Osteoblast (primary cell): ENCODE measurements at places on chromosomes 2 and 18.
A peak's percentile ranks its signal among the peaks of the same experiment; 100 is the strongest.

DNA sequence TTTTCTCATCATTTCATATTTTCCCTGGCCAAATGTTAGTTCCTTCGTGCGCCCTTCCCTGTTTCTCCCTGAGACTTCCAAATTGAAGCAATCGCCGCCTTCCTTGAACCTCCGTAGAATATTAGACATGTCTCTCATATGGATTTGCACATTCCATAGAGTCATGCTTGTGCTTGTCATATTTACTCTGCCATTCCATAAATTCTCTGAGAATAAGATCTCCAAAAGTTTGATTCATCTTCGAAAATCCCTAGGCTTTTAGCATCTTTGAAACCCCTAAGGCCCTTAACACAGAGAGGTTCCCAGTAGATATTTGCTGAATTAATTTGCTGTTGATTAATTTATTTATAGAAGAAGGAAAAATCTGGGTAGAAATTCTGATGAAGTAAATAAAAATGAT is 202.2 kb upstream of the PIK3C3 start:
- no peaks in the 10 kb centered on the region for H3K27me3 ChIP-seq
- no peaks in the 10 kb centered on the region for H3K4me1 ChIP-seq
- H3K27ac ChIP-seq, result no peak overlapping the region

DNA sequence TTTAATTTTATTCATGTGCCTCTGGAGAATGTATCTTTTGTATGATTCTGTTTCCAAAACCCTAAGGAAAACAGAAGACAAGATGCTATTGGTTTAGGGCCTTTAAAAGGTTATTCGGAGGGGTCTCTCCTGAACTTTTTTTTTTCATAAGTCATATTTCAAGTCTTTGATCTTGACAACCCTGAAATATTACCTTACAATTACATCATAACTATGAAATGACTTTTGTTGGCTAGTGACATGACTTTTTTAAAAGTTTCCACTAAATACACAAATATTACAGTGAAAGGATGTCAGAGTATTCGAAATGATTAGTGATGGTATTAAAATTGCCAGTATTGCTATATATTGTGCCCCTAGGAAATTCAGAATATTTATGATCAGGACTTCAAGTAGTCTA is 31.8 kb upstream of the FZD7 start:
- no peak overlapping the region for H3K4me3 ChIP-seq
- no peak overlapping the region for H3K27ac ChIP-seq
- no peak for DNase-seq

- no peak overlapping the region for H3K27ac ChIP-seq
- H3K4me3 ChIP-seq, result no peak overlapping the region
- H3K36me3 ChIP-seq, result no peaks in the 10 kb centered on the region
- DNase-seq, result peak; percentile 57
- no peaks in the 10 kb centered on the region for H3K4me1 ChIP-seq
These were observed 21.4 kb downstream of the ZNF24 start for GRCh38 chr18:35322486-35323458.

GRCh38 chr2:233088972-233089345 is 28.8 kb downstream of the INPP5D start:
- no peak for DNase-seq
- no peaks in the 10 kb centered on the region for H3K36me3 ChIP-seq
- H3K27me3 ChIP-seq, result no peaks in the 10 kb centered on the region
- H3K4me1 ChIP-seq, result peaks cover 4% of the 10 kb centered on the region
- H3K27ac ChIP-seq, result no peak overlapping the region
- H3K4me3 ChIP-seq, result no peak overlapping the region

DNA sequence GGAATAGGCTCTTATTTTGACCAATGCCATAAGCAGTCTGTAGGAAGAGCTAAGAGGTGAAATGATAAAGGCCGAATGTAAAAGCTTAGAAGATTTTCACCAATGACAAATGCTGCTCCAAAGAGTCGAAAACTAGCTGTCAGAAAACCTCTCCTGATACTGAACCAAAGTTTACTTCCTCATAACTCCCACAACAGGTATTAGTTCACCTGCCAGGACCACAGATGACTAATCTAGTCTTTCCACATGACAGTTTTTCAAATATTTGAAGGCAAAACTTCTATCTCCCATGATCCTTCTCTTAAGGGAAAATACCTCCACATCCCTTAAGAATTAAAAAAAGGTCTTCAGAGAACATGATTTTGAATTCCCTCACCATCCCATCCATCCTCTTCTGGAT is 473.2 kb upstream of the SPHKAP start:
- no peak overlapping the region for H3K4me3 ChIP-seq
- no peaks in the 10 kb centered on the region for H3K36me3 ChIP-seq
- H3K27ac ChIP-seq, result no peak overlapping the region
- DNase-seq, result no peak
- peaks cover 2% of the 10 kb centered on the region for H3K4me1 ChIP-seq

- no peaks in the 10 kb centered on the region for H3K4me1 ChIP-seq
- no peak overlapping the region for H3K4me3 ChIP-seq
- H3K27ac ChIP-seq, result no peak overlapping the region
- H3K27me3 ChIP-seq, result no peaks in the 10 kb centered on the region
- DNase-seq, result no peak
- no peaks in the 10 kb centered on the region for H3K36me3 ChIP-seq
These were observed 1098.0 kb upstream of the DDX18 start for GRCh38 chr2:116716444-116716843.

DNA sequence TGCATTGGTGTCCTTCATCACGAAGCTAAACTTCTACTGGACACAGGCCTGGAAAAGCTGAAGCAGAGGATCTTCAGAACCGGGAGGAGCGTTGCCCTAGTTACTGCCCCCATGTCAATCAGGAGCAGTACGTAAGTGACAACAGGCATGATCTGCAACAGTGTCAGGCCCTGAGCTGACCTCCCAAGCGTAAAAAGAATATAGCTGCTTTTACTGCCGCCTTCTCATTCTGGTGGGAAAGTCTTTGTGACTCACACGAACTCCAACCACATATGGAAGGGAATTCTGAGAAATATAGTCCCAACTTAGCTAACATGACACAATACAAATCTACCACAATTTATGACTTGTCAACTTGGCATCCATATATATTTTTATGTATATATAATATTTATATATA is 1007.7 kb upstream of the CDH2 start:
- H3K27me3 ChIP-seq, result no peaks in the 10 kb centered on the region
- peak overlapping the region; percentile 70 for H3K27ac ChIP-seq
- H3K36me3 ChIP-seq, result no peaks in the 10 kb centered on the region

GRCh38 chr18:6069103-6069502 is 173.8 kb upstream of the TMEM200C start:
- H3K27ac ChIP-seq, result no peak overlapping the region
- no peak for DNase-seq
- no peaks in the 10 kb centered on the region for H3K36me3 ChIP-seq
- H3K4me3 ChIP-seq, result no peak overlapping the region

- no peak for DNase-seq
- peaks cover 29% of the 10 kb centered on the region for H3K4me1 ChIP-seq
- no peak overlapping the region for H3K4me3 ChIP-seq
- H3K36me3 ChIP-seq, result peaks cover 18% of the 10 kb centered on the region
These were observed 88.8 kb downstream of the ACTR3 start for GRCh38 chr2:113978524-113979190.

DNA sequence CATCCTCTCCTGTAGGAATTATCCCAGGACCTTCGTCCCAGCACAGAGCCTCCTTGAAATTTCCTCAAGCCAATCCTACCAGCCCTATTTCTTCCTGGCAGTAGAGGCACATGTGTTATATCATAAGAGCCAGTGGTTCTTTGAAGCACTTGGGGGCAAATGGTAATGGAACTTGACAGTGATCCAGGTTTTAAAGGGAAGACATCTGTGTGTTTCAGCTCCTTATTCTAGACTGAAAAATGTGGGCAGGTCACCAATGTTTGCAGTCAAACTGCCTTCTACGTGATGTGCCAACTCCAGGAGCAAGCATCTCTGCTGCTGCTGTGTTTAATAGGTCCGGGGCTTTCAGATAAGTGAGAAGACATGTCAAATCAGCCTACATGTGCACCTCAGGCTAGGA is 157.1 kb downstream of the GALNT14 start:
- H3K4me3 ChIP-seq, result no peak overlapping the region
- no peaks in the 10 kb centered on the region for H3K36me3 ChIP-seq
- no peaks in the 10 kb centered on the region for H3K27me3 ChIP-seq
- no peaks in the 10 kb centered on the region for H3K4me1 ChIP-seq

GRCh38 chr2:12817870-12818269 is 101.1 kb downstream of the TRIB2 start:
- H3K27me3 ChIP-seq, result no peaks in the 10 kb centered on the region
- no peaks in the 10 kb centered on the region for H3K36me3 ChIP-seq
- no peak for DNase-seq
- no peak overlapping the region for H3K4me3 ChIP-seq
- H3K4me1 ChIP-seq, result peaks cover 44% of the 10 kb centered on the region

DNA sequence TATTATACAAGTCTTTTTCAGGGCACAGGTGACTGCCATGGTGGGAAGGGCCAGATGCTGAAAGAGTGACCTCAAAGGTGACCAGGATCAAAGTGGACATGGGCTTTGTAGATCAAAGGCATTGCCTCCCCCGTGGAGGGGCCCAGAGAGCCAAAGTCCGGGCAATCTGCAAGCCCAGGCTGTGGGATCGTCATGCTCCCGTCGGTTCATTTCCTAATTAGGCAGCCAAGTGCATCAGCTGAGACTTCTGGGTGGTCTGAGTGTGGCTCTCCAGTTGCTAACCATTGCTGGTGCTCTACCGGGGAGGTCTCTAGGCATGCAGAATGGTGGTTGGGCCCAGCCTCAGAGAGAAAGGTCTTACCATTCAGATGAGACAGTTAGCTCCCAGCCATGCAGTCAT is 61.6 kb downstream of the TRIB2 start:
- no peak overlapping the region for H3K27ac ChIP-seq
- no peak for DNase-seq
- no peak overlapping the region for H3K4me3 ChIP-seq
- H3K27me3 ChIP-seq, result no peaks in the 10 kb centered on the region

- H3K36me3 ChIP-seq, result no peaks in the 10 kb centered on the region
- H3K27me3 ChIP-seq, result no peaks in the 10 kb centered on the region
- no peak overlapping the region for H3K4me3 ChIP-seq
- H3K27ac ChIP-seq, result no peak overlapping the region
- no peaks in the 10 kb centered on the region for H3K4me1 ChIP-seq
These were observed 1016.4 kb upstream of the CRIM1 start for GRCh38 chr2:35339211-35339610.

DNA sequence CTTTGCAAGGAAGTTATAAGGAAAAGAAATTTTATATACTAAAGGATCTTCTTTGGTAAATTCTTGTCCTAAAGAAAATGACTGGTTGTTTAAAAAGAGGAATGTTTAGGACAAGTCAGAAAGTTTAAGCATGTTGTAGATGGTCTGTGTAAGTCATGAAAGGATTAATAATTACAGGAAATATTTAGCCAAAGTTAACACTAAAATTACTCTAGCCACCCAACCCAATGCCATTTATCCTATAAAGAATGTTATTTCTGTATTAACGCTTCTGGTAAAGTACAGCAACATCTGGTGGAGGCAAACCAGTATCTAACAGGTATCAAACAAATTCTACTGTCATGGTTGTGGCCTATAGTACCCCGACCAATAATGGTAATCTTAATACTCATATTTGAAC is 546.9 kb upstream of the PKDCC start:
- H3K4me3 ChIP-seq, result no peak overlapping the region
- no peaks in the 10 kb centered on the region for H3K4me1 ChIP-seq
- H3K36me3 ChIP-seq, result no peaks in the 10 kb centered on the region

DNA sequence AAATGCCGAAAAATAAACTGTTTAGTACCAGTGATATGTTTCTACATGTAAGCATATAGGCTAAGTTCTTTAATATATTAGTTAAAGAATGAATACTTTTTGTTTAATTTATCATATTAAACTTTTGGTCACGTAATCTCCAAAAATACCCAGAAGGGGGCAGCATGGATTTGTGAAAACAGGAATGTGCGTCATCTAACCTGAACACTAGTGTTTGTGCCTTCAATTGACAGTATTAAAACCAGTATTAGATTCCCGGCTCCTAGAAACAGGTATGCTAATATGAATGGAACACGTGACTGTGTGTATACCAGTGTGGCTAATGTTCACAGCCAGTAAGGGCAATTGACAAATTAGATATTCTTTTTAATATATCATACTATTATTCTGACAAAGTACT is 51.8 kb downstream of the WDR7 start:
- H3K4me1 ChIP-seq, result no peaks in the 10 kb centered on the region
- no peak overlapping the region for H3K27ac ChIP-seq
- no peaks in the 10 kb centered on the region for H3K27me3 ChIP-seq
- H3K36me3 ChIP-seq, result no peaks in the 10 kb centered on the region

GRCh38 chr18:9160014-9160413 is 23.4 kb downstream of the ANKRD12 start:
- no peak overlapping the region for H3K4me3 ChIP-seq
- no peak overlapping the region for H3K27ac ChIP-seq
- no peaks in the 10 kb centered on the region for H3K36me3 ChIP-seq

- H3K4me3 ChIP-seq, result no peak overlapping the region
- H3K27ac ChIP-seq, result no peak overlapping the region
- H3K27me3 ChIP-seq, result no peaks in the 10 kb centered on the region
These were observed 196.9 kb downstream of the C1D start for GRCh38 chr2:67865917-67866316.

DNA sequence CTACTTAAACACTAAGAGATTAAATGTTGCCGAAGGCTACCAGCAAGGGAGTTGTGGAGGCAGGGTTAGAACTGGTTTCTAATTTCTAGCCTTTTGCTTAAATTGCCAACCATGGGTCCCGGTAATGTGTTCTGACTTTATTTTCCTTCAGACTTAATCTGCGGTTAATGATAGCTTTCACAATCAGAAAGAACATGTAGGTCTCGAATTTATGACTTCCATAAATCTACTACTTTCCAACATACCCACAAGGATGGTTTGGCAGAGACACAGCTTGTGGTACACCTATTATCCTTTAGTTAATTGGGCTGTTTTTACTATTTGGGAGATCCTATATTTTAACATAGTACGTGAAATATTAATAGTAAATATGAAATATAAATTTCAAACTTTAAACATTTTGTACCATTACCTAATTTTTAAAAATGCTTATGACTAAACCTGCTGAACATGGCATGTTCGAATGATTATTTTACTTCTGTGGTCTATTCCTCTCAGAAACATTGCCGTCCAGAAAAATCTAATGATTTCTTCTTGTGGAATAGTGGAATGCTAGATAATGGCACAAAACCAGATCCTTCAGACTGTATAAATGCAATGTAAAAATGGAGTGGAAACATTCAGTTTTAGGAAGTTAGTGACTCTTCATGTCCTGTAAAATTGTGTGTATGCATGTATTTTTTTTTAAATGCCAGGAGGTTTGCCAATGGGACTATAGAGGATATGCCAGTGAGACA is 41.3 kb downstream of the PARD3B start:
- no peaks in the 10 kb centered on the region for H3K27me3 ChIP-seq
- H3K4me1 ChIP-seq, result no peaks in the 10 kb centered on the region
- H3K27ac ChIP-seq, result no peak overlapping the region
